Globus pallidus (tissue), 1 donor: ENCODE measurements at places on chromosomes 3 and 15.

GRCh38 chr3:141863491-141863890 lies 13.0 kb upstream of the ATP1B3 start:
- no peak for DNase-seq

GRCh38 chr15:44501768-44502366 lies 35.1 kb upstream of the EIF3J start:
- DNase-seq: peak; percentile 63

DNA sequence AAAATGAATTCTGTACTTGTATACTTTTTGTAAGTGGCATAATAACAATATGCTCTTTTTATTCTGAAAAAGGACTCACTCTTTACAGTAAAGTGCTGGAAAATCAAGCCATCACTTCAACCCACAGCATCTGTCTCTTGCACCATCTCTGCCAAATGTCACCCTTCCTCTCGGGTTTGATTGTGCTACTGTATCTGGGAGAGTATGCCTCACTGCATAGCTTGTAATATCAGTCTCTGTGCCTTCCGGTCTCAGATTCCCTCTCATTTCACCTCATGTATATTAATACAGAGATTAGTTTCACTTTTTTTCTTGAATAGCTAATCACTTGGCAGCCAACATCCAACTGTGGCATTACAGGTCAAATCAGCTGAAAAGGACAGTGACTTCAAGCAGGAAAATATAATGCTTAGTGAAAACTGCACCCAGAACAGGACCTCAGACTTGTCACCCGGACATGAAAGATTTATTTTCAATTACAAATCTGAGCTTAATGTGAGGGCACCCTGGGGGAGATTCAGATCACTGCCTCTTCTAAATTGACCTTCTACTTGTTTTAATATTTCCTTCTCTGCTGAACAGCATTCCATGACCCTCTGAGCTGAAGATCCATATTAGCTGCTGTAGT lies 605.8 kb upstream of the NAALADL2 start:
- no peak for DNase-seq

DNA sequence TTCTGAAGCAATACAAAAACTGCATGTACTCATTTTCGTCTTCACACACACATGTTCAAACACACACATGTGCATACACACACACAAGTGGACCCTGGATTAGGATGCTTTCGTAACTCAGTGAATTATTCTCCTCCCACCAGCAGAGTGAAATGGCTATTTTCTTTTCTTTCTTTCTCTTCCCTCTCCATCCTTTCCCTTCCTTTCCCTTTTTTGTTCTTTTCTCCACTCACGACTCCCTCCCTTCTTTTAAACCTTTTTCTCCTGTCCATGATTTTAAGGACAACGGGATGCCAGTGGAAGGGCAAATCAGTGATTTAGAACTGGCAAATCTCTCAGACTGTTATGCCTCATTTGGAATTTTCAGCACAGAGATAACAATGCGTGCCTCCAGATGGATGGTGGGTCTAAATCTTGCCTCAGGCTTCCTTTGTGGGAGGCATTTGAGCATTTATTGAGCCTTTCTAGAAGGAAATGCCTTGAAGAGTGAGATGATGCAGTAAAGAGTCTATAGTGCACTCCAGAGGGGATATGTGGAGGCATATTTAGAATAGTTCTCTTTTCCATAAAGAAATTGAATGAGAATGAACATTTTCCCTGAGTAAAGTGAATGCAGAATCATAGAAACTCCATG lies 130.4 kb upstream of the SLC7A14 start:
- DNase-seq: no peak

DNA sequence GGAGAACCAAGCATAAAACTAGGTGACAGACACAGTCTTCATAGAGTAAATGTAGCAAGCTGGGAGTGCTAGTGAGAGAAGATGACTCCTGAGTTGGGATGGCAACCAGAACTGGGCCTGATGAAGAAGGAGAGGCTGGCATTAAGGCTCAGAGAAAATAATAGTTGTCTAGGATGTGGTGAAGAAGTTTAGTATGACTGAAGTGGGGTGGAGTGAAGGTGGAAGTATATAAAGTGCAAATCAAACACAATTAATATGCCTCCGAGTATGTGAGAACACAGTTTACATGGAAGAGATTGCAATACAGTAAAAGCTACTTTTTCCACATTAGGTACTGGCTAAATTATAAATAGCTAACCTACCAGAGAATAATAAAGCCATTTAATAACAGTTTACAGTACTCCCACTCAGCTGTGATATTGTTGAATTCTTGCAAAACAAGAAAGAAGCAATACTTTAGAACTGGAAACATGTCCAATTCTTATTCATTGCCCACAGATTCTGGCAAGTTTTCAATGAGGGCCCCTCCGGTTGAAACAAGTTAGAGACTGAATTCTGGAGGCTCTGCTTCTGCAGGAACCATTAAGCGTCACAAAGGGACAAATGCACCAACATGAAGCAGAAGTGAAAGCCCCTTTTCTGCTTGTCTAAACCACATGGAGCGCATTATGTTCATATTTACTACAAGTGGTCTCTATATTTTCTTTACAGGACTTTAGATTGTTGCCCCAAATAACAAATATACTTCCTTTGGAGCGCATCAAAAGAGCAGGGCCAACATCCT lies 243.7 kb downstream of the SLC9A9 start:
- DNase-seq: no peak

DNA sequence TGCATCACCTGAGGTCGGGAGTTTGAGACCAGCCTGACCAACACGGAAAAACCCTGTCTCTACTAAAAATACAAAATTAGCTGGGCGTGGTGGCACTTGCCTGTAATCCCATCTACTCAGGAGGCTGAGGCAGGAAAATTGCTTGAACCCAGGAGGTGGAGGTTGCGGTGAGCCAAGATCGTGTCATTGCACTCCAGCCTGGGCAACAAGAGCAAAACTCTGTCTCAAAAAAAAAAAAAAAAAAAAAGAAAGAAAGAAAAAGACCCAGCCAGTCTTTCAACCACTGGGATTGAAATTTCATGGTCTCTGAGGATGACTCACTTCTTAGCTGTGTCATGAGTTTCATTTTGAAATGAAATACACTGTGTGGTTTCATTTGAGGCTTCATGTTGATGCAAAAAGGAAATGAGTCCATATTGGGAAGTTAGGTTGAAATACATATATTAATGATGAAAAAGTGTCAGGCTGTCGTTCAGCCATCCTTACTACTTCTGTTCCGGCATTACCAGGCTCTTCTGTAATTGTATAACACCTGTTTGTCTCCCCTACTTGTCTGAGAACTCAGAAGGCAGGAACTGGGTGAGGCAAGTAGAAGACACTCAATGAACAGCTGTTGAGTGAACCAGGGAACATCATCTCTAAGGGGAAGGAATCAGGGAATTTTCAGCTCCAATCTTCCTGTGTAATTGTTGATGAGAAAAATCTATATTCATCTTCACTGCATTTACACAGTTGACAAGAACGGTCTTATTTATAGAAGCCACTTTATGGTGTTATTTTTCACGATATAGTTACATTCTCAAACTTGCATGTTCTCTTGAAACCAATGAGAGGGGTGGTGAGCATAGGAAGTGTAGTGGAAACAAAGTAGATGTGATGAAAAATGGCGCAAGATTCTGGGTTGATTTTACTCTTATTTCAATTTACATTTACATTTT lies 87.4 kb downstream of the NFKBIZ start:
- no peak for DNase-seq

DNA sequence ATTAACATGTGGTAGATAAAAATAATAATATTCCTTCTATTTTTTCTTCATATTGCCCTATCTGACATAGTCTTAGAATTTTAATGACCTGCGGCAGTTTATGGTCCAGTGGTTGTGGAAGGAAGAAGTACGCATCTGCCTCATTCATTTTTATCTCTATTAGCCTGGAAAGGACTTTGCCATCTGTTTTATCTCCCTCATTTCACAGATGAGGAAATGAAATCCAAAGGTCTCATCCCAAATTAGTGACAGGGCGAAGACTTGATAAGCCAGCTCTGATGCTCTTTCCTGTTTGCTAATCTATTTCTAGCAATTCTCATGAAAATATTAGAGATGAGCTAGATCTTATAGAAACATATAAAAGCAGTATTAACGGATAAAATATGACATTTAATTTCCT lies 113.3 kb downstream of the KLHL25 start:
- DNase-seq: no peak

- DNase-seq: no peak
Measured at GRCh38 chr3:138914870-138915502, 32.0 kb downstream of the FOXL2 start.

DNA sequence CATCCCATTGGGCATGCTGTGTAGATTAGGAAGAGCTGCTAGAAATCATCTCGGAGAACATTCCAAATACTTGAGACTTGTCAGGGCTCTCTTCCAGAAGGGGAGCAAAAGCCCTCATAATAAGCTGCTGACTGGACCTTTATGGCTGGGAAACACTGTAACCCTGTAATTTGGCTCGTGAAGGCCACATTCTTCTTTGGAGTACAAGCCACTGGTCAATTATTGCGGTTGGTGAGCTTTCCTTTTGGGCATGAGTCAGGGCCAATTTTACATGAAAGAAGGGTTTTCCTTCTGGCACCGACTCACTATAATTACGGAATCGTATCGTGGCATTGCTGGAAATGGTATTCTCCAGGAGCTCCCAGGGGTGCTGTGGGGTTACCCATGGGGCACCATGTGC lies 434.5 kb upstream of the RGMA start:
- no peak for DNase-seq

- DNase-seq: no peak
Measured at GRCh38 chr3:185677146-185677829, 91.2 kb downstream of the SENP2 start.

- DNase-seq: no peak
Measured at GRCh38 chr3:70882104-70882503, 569.7 kb upstream of the MDFIC2 start.

- DNase-seq: no peak
Measured at GRCh38 chr15:93247466-93248121, 158.6 kb upstream of the RGMA start.

- DNase-seq: no peak
Measured at GRCh38 chr3:41126472-41126871, 72.8 kb upstream of the CTNNB1 start.

- no peak for DNase-seq
Measured at GRCh38 chr15:80906159-80906766, 83.4 kb downstream of the MESD start.

DNA sequence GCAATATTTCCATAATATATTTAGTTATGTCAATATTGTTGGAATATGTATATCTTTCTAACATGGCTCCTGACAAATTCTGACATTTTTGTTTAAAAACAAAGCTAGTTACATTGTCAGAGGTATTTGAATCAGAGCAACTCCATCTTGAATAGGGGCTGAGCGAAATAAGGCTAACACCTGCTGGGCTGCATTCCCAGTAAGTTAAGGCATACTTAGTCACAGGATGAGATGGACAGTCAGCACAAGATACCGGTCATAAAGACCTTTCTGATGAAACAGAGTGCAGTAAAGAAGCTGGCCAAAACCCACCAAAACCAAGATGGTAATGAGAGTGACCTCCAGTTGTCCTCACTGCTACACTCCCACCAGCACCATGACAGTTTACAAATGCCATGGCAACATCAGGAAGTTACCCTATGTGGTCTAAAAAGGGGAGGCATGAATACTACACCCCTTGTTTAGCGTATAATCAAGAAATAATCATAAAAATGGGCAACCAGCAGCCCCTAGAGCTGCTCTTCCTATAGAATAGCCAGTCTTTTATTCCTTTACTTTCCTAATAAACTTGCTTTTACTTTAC lies 30.4 kb downstream of the RPL22L1 start:
- DNase-seq: no peak

DNA sequence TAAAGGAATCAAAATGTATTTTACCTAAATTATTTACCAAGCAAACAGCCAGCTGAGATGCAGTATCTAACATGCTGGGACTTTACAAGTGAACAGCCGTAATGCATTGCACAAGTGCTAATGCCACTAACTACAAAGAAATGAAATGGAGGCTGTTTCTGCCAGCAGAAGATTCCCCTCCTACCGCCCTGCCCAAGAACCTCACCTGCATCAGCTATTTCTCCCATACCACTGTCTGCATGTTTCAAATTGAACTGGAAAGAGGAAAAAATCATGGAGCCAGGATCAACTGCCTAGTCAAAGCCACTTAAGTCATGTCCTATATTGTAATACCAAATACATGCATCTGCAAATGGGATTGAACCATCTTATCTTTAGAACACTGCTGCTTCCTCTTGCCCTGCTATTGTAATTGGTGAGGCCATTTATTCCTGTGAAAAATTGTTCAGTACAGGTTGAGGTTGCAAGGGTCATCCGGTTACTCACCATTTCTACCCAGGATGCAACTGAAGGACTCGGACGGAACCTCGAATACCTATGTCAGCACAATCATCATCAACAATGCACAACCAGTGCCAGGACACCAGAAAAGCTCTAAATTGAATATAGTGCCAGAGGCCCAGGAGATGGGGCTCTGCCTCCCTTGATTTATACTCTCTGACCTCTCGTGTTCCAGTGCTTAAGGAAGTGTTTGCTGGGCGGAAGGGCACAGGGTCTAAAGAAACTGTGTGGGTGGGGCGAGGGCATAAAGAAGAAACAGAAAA lies 27.5 kb downstream of the ANXA2 start:
- DNase-seq: no peak

DNA sequence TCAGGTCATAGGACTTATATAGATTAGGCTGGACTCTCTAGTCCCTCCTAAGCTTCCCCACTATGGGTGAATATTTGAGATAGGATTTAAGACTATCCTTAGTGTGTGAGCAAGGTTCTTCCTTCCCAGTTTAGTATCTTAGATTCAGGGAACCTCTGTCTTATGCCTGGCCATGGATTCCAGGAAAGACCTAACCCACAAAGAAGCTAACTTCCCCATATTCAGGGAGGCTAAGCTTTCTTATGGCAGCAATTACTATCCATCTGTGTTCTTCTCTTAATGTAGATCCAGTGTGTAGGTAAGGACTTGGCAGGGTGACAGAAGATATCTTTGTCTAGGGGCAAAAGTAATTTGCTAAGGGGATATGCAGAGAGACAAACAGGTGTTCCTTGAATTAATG lies 25.5 kb upstream of the PIK3R4 start:
- DNase-seq: no peak

DNA sequence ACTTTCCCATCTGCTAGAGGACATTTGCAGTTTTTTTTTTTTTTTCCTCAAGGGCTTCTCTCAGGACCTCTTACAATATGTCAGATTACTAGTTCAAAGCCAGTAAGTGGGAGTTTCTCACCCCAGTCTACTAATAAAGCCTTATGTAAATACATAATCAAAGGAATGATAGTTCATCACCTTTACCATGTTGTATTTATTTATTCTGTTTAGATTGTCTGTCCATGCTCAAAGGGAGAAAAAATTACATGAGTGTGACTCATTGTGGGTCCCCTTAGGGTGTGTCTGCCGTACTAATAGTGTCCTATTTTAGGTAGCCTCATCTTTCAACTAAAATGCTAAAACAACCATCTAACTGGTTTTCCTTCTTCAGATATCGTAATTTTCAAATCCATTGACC lies 917.6 kb downstream of the EPHA3 start:
- no peak for DNase-seq

- no peak for DNase-seq
Measured at GRCh38 chr3:140922634-140923033, 19.0 kb upstream of the SLC25A36 start.

GRCh38 chr15:46672041-46672440 lies 1037.2 kb downstream of the SQOR start:
- DNase-seq: no peak

GRCh38 chr3:57700737-57701136 lies 7.9 kb upstream of the DENND6A start:
- no peak for DNase-seq
